COR-L47 (cell line): ENCODE measurements at places on chromosomes 2 and 18.

GRCh38 chr18:23207191-23207955 is 72.1 kb downstream of the CABLES1 start:
- no peak for DNase-seq

DNA sequence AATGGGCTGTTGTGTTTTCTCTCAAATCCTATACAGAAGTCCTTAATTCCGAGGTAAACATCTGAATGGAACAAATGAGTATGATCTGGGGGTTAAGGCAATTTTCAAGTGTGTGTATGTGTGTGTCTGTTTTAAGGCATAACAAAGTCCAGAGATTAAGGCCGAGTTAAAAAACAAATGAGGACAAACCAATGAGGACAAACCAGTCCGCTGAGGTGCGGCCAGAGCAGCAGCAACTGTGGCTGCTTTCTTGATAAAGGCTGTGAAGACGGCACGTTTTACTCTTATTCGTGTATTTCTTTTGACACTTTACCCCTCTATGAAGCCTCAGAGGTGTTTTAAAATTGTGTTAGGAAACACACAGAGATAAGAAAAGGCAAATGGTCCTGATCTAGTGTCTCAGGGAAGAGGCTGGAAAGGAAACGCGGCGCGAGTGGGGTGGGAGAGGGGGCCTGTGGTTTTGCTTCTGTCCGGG is 495 bp upstream of the GULP1 start:
- DNase-seq: no peak

- no peak for DNase-seq
Observed at GRCh38 chr2:197628043-197628500, 47.3 kb downstream of the RFTN2 start.

GRCh38 chr2:161355106-161355505 is 46.9 kb downstream of the PSMD14 start:
- no peak for DNase-seq

DNA sequence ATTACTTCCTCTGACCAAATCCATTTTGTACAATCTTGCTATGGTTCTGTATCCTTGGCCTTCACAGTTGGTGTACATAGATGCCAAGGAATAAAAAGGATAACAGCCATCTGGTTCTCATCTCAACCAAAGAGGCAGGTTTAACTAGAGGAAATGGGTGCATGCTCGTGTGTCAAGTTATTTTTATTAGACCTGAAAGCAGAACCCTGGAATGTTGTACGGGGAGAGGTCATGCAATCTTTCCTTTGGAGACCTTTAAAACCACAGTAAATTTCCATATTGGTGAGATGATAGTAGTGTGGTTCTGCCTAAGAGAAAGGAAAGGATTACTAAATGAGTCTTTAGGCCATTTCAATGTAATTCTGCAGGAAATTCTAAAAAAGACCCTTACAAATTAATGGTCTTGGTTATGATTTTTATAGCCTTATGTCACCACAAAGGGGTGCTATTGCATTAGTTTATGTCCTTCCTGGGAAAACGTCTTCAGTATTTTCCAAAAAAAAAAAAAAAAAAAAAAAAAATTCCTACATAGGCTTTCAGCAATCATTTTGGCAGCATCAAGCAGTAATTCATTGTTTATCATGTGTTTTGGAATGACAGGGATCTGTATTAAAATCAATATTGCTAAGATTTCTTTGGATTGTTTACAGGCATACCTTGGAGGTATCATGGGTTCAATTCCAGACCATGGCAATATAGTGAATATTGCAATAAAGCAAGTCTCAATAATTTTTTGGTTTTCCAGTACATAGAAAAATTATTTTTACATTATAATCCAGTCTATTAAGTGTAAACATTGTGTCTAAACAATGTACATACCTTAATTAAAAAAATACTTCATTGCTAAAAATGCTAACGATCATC is 270.8 kb downstream of the NYAP2 start:
- DNase-seq: no peak

DNA sequence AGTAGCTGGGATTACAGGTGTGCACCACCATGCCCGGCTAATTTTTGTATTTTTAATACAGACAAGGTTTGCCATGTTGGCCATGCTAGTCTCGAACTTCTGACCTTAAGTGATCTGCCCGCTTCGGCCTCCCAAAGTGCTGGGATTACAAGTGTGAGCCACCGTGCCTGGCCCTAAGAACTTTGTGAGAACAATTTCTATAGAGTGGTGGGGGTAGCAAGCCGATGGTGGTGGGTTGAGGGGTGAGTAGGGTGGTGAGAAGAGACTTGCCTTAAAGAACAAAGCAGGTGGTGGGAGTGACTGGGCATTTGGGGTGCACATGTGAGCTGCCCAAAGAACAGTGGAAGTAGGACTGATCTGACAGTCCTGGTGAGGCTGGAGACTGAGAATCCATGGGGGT is 76.0 kb upstream of the ASB18 start:
- no peak for DNase-seq

- no peak for DNase-seq
Observed at GRCh38 chr2:69709290-69709689, 32.6 kb upstream of the ANXA4 start.

- no peak for DNase-seq
Observed at GRCh38 chr2:39127973-39128372, 7.1 kb upstream of the SOS1 start.

DNA sequence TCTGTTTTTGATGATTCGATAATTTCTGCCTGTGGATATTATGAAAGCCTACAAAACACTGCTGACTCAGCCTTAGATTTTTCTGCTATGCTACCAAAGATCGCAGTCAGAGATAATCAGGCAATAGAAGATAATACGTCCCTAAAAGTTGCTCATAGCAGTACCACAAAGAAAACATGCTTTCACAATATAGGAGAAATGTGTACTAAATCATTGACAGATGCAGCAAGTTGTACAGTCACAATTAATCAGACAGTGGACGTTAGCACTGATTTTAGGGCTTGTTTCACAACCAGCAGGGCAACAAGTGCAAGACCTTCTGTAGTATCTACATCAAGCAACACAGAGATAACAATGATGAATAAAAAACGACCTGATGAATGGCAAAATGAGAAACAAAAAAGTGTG is 19.5 kb downstream of the RBM44 start:
- no peak for DNase-seq

GRCh38 chr2:120804459-120804858 is 68.8 kb downstream of the GLI2 start:
- no peak for DNase-seq

DNA sequence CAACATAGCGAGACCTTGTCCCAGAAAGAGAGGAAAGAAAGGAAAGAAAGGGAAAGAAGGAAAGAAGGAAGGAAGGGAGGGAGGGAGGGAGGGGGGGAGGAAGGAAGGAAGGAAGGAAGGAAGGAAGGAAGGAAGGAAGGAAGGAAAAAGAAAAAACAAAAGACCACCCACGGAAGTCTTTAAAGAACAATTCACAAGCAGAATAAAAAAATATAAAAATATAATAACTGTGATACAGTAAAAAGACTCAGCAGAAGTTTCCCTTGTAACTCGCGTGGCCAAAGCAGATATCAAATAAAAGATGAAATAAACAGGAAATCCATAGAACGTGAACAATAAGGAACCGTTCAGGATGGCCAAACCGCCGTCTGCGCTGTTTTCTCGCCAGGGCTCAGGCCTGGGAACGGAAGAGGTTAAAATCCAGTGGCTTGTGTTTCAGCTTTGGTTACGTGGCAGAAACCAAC is 1.2 kb upstream of the SLC1A4 start:
- no peak for DNase-seq

GRCh38 chr2:238560234-238560633 is 133.5 kb downstream of the ASB1 start:
- no peak for DNase-seq

GRCh38 chr18:73099759-73100158 is 232.0 kb upstream of the NETO1 start:
- peak; percentile 61 for DNase-seq

- DNase-seq: no peak
Observed at GRCh38 chr18:23277399-23277798, 142.1 kb downstream of the CABLES1 start.

DNA sequence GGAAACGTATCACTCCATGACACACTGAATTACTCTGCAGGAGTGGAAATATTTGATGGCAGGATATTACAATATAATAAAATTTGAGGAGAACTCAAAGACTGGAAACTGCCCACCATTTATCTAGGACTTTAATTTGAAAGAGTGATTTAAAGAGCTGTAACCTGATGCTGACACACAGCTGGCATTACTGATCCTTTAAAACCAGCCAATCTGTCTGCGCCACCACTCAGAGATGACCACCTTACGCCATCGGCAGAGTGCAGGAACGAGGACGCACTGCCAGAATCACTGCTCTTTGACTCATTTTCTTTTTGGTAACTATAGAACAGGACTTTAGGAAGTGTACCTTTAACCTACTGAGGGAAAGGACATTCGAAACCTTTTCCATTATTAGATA is 114.1 kb downstream of the EPB41L3 start:
- no peak for DNase-seq

DNA sequence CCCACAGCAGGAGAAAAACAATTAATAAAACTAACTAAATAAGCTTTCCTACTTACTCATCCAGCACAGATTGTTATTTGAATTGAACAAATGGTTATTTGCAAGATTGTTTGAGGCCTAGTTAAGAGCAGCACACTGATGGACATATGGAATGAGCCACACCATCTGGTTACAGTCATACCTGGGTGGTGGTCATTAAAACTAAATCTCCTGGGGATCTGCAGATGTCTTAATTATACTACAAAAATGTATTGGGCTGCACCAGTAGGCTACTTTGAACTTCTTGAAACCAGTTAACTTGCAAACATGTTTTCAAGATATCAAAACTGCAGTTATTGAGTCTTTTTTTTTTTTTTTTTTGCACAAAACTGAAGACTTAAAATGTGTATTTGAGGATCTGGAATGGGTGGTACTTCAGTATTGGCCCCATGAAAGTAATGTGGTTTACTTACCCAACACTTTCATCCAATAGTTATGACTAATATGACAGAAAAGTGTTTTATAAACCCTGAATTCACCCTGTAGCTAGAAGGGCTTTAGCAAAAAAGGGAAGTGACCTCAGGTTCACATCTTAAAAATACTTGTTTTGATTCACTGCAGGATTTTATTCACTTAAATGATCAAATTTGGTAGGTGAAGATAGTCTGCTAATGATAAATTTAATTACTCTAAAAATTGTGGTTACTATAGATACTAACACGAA is 10.8 kb downstream of the AGFG1 start:
- DNase-seq: no peak

- no peak for DNase-seq
Observed at GRCh38 chr2:202249521-202250253, 11.3 kb upstream of the SUMO1 start.
